ENCODE measurements at places on chromosomes 3 and 15.

- no peak for DNase-seq
Observed at GRCh38 chr3:106829206-106829605, 548.0 kb upstream of the CCDC54 start.

DNA sequence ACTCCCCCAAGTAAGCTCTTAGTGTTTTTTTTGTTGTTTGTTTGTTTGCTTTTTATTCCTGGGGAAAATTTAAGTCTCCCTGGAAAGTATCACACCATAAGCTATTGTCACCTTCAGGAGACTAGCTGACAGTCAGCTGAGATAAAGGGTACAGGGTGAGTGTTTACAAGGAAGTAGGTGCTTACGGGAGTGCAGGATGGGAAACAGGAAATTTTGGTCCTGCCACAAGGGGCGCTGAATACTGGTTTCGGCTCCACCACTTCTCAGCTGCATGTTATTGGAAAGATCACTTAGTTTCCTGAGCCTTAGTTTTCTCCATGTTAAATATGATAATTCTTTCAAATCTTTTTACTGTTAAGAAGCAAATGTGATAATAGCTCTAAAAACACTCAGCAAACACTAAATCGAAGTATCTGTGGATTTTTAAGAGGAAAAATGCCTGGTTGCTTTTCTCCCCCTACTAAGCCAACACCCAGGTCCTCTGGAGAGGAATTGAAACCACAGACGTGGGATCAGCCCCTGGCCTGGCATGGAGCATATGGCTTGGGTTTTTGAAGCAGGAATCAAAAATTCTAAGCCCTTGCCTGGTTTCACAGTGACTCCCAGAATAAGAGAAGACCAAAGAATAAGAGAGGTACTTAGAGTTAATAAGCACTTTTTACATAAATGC, 90.7 kb downstream of the SCN11A start:
- peak; percentile 28 for DNase-seq

- DNase-seq = no peak
Observed at GRCh38 chr3:28553175-28553574, 204.6 kb upstream of the AZI2 start.

DNA sequence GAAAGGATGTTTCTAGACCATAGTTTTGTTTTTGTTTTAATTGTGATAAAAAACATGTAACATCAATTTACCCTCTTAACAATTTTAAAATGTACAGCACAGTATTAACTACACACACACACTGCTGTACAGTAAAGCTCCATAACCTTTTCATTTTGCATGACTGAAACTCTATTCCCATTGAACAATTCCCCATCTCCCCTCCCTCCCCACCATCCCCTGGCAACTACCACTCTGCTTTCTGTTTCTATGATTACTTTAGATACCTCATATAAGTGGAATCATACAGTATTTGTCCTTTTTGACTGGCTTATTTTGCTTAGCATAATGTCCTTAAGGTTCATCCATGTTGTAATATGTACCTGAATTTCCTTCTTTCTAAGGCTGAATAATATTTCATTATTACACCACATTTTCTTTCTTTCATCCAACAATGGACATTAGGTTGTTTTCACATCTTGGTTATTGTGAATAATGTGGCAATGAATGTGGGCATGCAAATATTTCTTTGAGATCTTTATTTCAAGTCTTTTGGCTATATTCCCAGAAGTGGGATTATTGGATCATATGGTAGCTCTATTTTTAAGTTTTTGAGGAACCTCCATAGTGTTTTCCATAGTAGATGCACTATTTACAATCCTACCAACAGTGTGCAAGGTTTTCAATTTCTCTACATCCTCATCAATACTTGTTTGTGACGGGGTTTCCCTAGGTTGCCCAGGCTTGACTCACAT, 10.7 kb downstream of the CHST14 start:
- no peak for DNase-seq

DNA sequence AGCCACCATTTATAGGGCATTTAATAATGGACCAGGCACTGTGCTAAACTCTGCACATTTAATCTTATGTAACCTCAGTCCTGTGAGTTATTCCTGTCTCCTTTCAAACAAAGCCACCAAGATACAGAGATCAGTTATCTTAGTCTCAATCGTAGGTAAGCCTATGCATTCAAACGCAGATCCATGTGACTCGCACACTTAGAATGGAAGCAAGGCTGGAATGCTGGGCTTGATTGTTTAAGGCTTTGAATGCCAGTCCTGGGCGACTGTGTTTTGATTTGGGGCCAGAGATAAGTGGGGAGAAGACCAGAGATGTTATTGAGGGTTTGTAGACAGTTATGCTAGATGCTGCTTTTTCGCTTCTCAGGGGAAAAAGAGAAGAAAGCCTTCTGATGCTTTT, 22.2 kb downstream of the MED12L start:
- no peak for DNase-seq

GRCh38 chr15:100559330-100559729, 30.6 kb upstream of the CERS3 start:
- DNase-seq = no peak

DNA sequence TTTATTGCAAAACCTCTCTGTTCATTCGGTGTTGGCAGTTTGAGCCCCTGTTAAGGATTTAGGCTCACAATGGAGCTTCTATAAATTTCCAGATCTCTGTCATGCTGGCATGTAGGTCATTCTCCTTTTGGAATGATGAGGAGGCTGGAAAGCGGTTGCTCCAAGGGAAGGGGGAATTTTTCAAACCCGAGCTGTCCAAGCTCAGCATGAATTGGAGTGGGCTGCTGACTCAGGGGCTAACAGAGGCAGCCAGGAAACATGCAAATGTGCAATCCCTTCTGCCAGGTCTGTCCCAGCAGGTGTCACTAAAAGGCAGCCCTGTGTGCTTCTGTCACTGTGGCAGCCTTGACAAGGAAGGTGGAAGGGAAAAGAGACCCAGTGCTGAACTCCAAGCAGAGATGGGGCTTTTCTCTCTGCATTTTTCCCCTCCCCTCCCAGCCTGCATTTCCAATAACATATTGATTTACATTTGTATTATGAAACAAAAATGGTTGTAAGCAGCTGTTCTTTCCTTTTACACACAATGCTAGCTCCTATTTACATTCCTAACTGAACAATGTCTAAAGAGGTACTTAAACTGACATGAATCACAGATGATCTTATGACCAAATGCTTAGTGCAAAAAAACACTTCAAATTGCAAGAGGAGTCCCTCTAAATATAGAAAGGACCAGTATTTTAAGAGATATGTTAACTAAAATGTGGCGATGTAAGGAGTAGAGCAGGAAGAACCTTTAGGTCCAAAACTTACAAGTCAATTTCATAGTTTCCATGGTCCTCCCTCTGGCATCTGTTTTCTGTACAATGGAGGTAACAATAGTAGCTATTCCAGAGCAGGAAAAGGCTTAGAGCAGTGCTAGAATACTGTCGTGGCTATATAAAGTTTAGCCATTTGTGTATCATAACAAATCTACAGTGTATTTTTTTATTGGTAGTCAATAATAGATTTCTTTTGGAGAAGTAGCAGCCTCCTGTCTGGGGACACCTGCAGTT, 84.5 kb upstream of the ATP10A start:
- DNase-seq = no peak

GRCh38 chr3:123773681-123774431, 110.3 kb downstream of the MYLK start:
- DNase-seq = no peak

DNA sequence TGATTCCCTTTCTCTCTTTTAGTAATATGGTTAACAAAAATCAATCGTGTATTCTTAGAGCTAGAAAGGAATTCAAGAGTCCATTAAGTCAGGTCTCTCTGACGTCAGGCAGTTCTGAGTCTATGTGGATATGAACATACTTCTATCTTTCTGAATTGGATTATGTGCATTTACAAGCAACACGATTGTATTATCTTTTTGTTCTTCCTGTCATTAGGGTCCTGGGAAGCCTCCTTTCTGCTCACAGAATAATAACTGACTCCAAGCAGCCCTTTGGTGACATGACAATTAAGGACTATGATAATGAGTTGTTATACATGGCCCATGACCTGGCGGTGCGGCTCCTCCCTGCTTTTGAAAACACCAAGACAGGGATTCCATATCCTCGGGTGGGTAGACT, 14.0 kb downstream of the EDEM1 start:
- no peak for DNase-seq

DNA sequence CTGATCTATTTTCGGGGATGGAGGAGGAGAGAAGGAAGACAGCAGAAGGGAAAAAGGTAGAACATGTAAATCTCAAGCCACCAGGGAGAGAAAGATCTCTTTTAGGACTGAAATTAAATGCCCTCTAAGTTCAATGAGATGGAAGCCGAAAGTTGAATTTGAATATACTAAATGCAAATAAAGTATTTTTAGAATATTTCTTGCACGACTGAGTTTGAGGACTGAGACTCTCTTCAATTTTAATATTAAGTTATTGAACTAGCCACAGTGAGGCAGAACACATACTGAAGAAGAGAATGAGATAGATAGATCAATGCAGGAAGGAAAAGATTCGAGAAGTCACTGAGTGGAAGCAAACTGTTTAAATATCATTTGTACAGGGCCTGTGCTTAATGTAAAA, 399.9 kb upstream of the CBLB start:
- DNase-seq = no peak

DNA sequence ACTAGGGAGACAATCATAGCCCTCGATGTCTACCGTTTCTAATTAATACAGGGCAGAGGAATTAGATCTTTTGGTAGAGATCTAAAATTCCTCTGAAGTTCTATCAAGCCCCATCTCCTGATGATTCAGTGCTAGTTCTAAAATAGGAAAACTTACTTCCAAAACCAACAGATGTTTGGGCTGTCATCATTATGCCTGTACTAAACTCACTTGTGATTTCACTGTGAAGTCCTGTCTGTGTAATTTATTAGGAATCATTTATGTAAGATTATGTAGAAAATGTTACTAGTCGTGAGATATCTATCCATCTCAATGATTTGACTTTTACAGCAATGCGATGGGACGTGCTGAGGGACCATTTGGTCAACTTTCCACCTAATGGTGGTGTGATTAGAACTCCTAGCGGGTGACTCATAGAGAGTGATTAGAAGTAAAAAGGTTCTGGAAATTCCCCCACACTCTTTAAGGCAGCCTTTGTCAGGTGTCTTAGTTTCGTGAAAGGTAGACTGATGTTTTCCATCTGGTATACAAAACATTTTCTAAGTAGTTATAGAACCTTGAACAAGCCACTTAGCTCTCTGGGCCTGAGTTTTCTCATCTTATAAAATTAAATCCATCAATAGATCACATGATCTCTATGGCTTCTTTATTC, 34.2 kb downstream of the LIPC start:
- no peak for DNase-seq

- DNase-seq = no peak
Observed at GRCh38 chr3:182470187-182470586, 323.1 kb upstream of the ATP11B start.

- DNase-seq = no peak
Observed at GRCh38 chr3:63582943-63583500, 69.5 kb upstream of the SNTN start.

DNA sequence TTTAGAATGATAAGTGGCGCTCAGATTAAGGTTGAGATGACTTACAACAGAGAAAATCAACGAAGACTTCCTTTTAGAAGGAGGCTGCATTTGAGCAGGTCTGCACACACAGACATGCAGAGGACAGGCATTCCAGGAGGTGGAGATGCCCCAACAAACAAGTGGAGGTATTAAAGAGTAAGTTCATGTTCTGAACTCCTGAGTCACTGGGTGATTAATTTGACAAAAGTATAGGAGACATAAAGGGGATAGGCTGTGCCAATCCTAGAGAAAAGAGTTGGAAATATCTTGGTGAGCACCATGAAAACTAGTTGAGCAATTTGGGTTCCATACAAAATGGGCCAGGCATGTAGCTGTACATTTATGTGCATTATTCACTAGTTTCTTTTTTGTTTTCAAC, 33.5 kb upstream of the BCL6 start:
- no peak for DNase-seq

- no peak for DNase-seq
Observed at GRCh38 chr3:148727231-148727630, 29.5 kb downstream of the AGTR1 start.

DNA sequence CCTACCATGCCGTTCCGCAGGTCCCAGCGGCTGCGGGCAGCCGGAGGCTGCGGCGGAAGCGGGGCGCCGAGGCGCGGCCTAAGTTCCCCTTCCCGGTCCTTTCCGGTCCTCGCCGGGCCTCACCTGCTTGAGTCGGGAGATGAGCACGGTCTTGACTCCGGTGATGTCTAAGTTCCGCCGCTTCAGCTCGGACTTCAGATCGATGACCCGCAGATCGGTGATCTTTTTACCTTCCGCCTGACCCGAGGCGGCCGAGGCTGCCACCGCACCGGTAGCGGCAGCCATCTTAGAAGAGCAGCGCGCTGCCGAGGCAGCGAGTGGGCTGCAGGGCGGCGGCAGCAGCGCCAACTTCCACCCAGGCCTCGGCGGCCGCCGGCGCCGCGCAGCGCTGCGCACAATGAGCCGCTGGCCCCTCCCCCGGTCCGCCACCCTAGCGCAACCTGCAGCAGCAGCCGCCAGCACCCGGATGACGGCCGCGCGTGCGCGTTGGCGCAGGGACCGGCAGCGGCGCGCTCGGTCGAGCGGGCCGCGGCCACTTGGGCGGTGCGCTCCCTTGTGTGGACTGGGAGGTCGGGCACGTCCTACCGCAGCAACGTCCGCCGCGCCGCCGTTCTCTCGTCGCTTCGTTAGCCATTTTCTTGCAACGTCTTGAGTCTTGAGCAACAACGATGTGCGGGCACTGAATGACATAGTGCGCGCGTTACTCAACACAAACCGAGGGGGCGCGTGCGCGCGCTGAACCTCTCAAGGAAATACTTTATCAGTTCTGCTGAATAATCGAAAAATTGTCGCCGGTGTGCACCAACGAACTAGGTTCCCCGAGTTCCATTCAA, at the start of gene SLTM:
Gene SLTM, minus strand, starts transcription at position 399 of the 833 bp plus-strand sequence. Its CDS starts 114 bp downstream, at position 285.
- peak; percentile 94 for DNase-seq

GRCh38 chr3:15316998-15317435, 15.4 kb downstream of the SH3BP5 start:
- DNase-seq = no peak

DNA sequence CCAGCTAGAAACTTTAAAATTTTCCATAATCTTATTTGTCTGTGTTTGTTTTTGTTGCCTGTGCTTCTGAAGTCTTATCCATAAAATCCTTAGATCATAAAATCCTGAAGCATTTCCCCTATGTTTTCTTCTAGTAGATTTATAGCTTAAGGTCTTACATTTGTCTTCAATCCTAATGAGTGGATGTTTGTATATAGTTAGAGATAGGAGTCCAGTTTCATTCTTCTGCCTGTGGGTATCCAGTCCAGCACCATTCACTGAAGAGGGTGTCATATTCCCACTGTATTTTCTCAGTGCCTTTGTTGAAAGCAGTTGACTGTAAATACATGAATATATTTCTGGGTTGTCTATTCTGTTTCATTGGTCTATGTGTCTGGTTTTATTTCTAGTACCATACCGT, 44.8 kb upstream of the SPSB4 start:
- DNase-seq = no peak

GRCh38 chr15:65370885-65371284, 6.9 kb downstream of the IGDCC3 start:
- no peak for DNase-seq

- no peak for DNase-seq
Observed at GRCh38 chr15:48681353-48681752, 35.8 kb upstream of the FBN1 start.

GRCh38 chr15:55937040-55937439, 56.4 kb downstream of the NEDD4 start:
- no peak for DNase-seq
